ENCODE measurements at places on chromosomes 1 and 21.

DNA sequence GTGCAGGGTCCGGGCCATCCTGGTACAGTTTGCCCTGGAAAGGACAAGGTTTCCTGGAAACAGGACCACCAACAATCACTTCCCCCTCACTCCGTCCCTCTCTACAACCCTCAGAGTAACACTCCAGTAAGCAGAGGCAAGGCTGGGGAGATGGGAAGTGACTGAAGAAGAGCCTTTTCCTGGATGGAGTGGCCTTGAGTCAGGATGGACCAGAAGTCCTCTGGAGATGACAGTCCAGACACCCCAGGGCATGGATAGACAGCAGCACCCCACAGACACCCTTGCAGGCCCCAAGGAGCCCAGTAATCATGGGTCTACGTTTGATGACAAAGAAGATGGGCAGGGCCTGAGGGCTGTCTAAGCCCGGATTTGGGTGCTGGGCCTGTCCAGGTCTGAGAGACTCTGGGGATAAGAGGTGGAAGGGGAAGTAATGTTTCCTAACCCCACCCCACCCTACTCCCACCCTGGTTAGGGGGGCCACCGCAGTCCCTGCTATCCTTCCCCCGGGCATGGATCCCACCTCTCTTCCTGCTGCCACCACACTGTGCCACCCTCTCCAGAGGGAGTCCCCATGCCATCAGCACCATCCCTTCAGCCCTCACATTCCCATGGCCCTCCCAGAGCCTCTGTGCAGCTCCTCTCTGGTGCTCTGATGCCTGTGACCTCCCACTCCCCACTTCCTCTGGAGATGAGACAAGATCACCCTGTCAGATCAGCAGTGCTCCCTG, 7.2 kb upstream of the S100A8 start:
- no peak for DNase-seq

DNA sequence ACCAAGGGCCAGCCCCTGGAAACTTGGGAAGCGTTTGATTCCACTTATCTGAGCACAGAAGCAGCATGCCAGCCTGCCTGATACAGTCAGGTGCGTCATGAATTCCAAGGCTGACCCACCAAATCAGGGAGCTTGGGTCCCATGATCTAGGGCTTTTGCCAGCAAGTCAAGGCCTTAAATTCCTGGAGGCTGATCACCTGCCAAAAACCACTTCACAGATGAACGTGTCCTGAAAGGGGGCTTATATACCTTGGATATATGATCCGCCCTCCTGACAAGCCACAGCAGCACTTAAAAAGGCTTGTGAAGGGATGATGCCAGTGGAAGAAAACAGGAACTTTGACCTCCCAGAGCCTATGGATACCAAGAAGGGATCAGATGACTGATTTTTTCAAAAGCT, 24.0 kb upstream of the CLIC6 start:
- DNase-seq, result no peak

- no peak for DNase-seq
Measured at GRCh38 chr1:3869751-3870301, 12.6 kb downstream of the DFFB start.

DNA sequence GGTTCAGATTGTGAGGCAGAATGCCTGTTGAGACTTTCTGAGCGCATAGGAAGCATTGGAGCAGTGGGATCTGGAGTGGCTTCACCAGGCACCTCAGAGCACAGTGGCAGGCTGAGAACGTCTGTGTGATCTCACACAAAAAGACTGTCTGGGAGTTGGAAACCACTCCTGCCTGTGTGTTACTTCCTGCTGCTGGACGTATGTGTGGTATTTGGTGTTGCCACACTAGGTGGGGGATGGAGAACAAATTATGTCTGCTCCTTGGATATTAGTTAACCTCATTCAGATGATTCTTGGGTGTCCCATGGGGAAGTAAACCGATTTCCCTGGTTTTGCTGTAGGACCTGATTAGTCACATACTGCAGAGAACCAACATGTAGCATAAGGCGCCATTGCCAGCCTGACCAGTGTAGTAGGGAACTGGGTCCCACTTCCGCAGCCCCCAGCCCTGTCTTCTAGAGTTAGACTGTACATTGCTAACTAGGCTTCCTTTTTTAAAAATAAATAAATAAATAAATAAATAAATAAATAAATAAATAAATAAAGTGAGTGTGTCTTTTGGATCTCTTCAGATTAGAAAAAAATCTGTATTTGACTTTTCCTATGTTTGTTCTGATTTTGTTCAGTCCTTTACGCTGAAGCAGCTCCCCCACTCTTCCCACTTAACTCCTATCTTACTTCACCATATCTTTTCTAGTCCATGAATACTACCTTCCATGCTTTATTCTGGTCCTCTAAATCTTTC, 26.9 kb downstream of the UCK2 start:
- DNase-seq, result no peak

- no peak for DNase-seq
Measured at GRCh38 chr1:9326596-9326995, 33.9 kb downstream of the SPSB1 start.

- DNase-seq, result no peak
Measured at GRCh38 chr1:219121679-219122078, 52.0 kb upstream of the LYPLAL1 start.

DNA sequence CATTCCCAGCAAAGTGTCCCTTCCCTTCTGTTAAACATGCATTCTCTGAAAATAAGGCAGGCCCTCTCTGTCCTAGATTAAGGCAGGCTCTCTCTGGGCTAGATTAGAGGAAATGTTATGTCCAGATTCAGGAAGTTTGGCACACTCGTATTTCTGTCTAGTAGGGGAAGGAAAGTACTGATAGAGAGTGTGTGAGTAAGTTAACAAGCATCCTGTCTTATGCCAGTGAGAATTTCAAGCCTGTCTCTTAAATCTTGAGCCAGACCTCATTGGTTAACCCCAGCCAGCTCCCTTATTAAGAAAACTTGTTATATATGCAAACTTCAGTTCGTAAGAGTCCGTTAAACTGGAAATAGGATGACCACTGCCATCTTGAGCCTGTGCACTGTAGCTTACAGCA, 31.6 kb downstream of the IGSF5 start:
- no peak for DNase-seq

- no peak for DNase-seq
Measured at GRCh38 chr1:6603915-6604558, 1.4 kb upstream of the KLHL21 start.

DNA sequence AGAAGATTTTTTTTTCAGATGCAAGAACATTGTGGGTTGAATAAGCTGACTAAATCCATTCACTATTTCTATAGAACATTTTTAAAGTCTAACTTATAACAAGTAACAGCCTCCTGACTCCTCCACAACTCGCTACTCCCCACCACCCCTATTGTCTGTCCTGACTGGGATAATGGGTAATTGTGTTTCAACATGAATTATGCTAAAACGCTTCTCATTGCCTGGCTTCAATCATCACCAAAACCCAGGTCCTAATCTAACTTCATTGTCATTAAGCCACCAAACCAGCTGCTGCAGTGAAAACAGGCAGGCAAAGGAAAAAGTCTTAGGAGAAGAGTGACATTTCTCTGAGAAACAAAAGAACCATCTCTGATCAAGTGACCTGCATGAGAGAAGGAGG, 30.0 kb downstream of the TNR start:
- DNase-seq, result no peak

DNA sequence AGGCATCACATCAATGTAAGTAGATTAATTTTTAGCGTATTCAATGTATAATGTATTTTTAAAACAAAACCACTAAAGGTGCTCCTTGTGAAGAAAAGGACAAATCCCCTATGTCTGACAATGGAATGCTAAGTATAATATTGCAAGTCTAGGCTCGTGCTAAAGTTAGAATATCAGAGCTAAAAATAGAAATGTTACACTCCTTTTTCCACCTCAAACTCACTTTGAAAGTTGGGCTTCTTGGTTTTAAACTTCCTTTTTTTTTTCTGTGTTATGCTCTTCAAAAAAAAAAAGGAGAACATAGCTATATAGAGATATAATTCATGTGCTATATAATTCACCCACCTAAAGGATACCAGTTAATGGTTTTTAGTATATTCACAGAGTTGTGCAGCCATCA, 3.6 kb upstream of the SERBP1 start:
- DNase-seq, result no peak

DNA sequence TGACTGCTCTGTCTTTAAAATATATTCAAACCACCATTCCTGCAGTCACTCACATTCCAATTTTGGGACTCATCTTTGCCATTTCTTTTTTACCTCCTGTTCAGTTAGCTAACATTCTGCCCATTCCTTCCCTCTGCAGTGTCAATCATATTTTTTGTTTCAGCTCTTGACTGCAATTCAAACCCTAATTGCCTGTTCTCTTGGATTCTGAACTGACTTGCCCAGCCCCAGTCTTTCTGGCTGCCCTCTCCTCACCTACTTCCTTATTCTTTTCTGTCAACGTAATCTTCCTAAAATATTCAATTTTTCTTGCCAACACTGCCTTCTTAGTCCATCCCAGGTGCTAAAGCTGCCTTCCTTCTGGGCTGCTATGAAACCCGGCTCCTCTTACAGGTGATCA, 6.1 kb downstream of the PRDM2 start:
- DNase-seq, result no peak

GRCh38 chr1:160429702-160430535, 29.6 kb downstream of the VANGL2 start:
- no peak for DNase-seq

- DNase-seq, result no peak
Measured at GRCh38 chr1:99598738-99599411, 47.0 kb upstream of the PALMD start.

DNA sequence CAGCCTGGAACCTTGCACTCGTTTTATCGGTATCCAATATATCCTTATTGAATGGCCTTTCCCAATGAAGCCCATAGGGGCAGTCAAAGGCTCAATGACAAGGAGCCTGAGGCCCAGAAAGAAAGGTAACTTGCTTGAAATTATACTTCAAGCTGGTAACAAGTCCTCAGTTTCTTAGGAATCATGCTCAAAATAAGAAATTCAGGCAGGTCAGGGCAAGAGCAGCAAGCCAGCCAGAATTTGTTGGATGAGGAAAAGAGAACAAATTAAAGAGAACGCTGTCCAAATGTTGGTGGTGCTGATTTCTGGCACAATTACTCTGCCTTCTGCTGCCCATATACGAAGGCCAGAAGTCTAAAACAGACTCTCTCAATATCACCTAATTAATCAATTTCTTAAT, 77.6 kb downstream of the DDX20 start:
- DNase-seq, result no peak

DNA sequence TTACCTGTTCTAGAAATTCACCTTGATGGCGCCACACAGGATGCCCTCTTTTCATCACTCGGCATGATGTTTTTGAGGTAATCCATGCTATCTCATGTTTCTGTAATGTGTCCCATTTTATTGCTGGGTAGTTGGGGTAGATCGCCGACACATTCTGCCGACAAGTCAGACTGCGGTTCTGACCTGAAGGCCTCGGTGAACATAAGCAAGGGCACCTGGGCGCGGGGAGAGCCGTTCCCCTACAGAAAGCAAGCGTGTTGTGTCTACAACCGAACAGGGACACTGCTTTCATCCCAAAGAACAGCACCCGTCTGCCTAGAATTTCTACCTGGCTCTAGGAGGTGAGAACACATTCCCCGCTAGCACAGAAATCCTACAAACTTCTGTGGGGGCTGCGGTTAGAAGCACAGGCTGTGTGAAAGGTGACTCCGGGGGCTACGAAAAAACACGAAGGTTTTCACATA, 149.2 kb downstream of the PPIAL4G start:
- no peak for DNase-seq

DNA sequence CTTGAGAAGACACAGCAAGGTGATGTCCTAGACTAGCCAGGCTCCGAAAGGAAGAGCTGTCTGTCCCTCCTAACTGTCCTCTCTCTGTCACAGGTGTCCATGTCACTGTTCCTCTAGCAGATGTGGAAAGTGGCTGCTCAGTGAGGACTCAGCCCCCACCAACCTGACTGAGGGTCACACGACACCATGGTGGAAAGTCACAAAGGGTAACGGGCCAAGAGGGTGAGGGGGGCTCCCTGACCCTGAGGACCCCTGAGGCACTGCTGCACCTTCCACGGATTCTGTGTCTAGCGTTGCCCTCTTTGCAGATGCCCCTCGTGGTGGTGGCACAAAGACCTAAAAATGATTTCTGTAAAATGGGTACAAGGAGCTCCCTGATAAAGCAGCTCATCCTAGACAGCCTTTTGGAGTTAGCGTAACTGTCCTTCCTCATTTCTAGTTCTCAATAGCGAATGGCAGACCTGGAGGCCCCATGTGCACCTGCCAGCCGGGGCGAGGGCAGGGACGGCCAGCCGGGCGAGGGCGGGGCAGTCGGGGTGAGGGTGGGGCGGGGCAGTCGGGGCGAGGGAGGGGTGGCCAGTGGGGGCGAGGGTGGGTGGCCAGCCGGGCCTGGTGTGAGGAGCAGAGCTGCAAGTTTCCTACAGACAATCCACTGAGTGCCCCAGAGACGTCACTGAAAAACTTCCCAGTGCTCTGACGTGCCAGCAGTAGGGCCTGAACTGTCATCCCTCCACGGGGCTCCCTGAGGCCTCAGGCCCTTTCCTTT, 23.4 kb downstream of the POFUT2 start:
- DNase-seq, result no peak

GRCh38 chr1:204503122-204503912, 8.7 kb upstream of the PIK3C2B start:
- DNase-seq, result no peak

DNA sequence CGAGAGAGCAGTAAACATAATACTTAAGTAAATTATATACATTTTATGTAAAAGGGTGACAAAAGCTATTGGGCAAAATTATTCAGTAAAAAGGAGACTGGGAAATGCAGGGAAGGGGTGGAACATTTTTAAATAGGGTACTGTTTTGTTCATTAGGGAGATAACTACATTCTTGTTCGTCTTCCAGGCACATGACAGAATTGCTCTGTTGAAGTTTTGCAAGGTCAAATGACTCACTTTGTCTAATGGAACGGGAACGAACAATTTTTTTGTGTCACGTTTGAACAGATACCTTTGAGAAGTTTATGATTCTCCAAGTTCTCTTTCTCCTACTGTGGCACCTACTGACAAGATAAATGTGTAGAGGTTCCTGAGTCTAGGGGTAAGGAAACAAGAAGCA, 382.3 kb upstream of the ZRANB2 start:
- no peak for DNase-seq

- DNase-seq, result no peak
Measured at GRCh38 chr1:184597650-184598357, 156.9 kb downstream of the EDEM3 start.

- DNase-seq, result no peak
Measured at GRCh38 chr1:231643935-231644237, 17.3 kb downstream of the DISC1 start.

DNA sequence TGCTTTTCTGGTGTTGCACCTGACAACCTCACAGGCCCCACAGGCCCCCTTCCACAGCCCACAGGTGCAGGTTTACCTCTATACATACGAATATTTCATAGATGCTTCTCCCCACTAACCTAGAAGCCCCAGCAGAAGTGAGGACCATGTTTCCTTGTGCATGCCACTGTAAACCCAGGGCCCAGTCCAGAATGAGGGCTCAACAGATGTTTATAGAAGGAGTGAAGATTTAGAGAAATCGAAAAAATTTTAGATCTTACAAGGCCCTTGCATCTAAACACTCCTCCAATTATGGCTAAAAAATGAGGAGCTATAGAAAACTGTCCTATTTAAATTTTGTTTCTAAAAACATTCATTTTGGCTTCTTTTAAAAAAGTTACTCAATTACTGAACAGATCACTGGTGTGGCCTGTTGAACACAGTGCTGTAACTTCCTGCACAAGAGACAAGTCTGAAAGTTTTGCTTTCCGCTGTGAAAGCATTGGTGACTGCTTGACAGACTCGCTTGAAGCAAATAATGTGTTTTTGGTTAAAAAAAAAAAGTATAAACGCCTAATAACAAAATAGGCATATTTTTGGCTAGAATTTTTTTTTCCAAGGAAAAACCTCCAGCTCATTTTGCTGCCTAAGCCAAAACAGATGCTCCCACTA, 1.2 kb downstream of the ABCB10 start:
- DNase-seq, result no peak
